Stimulated activated memory B cell treated with anti-CD40 and anti-IgM and Interleukin-4, amounts not matched to agents 10 μg/mL and 1 μg/mL and 100 μg/mL, for 72 hours (primary cell): ENCODE measurements at places on chromosomes 3 and 15.
A peak's percentile ranks its signal among the peaks of the same experiment; 100 is the strongest.

GRCh38 chr3:186360779-186361178, 1.3 kb downstream of the DGKG start:
- peaks cover 30% of the 10 kb centered on the region for H3K4me1 ChIP-seq
- peak overlapping the region; percentile 83 for H3K4me3 ChIP-seq
- no peak for ATAC-seq
- no peaks in the 10 kb centered on the region for H3K27me3 ChIP-seq

GRCh38 chr15:85950101-85950500, 129.6 kb upstream of the AGBL1 start:
- H3K4me3 ChIP-seq: no peak overlapping the region
- H3K4me1 ChIP-seq: peaks cover under 1% of the 10 kb centered on the region
- H3K36me3 ChIP-seq: no peaks in the 10 kb centered on the region
- ATAC-seq: peak; percentile 37
- no peak overlapping the region for H3K27ac ChIP-seq

DNA sequence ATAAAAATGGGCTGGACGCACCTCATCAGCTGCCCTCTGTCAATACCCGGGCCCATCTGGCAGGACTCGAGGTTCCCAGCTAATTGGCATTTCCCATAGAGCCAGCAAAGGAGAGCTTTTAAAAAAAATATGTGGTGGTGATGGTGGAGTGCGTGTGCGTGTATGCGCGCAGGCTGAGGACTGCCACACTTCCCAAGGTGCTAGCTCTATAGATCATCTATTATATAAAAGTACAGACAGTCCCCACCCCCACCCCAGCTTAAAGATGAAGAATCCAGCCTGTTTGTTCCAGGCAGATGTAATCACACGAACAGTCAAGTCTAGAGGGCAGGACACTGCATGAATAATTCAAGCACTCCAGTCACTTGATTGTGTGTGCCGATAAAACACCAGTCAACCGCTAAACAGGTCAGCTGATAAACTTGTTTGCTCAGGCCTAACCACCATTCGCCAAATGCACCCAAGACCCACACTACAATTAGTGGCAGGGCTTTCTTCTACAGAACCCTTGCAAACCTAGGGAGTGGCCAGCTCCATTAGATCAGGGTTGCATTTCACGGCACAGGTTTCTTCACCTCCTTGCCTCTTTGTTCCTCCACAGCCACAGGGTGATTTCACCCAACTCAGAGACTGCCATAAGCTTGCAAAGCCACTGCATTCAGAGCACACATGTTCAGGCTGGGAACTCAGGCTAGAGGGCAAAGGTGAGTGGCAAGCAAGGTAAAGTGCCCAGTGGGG, 5.8 kb downstream of the TLE3 start:
- peaks cover 37% of the 10 kb centered on the region for H3K36me3 ChIP-seq
- H3K27me3 ChIP-seq: no peaks in the 10 kb centered on the region
- no peak for ATAC-seq
- H3K4me1 ChIP-seq: peaks cover 88% of the 10 kb centered on the region
- no peak overlapping the region for H3K4me3 ChIP-seq

- no peaks in the 10 kb centered on the region for H3K27me3 ChIP-seq
- no peak for ATAC-seq
- H3K36me3 ChIP-seq: peaks cover 25% of the 10 kb centered on the region
Measured at GRCh38 chr3:141979050-141979671, 102.7 kb downstream of the ATP1B3 start.

- H3K36me3 ChIP-seq: no peaks in the 10 kb centered on the region
- ATAC-seq: peak; percentile 58
- H3K27ac ChIP-seq: no peak overlapping the region
- peaks cover 67% of the 10 kb centered on the region for H3K27me3 ChIP-seq
Measured at GRCh38 chr15:89017370-89018066, 70.7 kb upstream of the ABHD2 start.

GRCh38 chr15:79849789-79850188, 47.0 kb downstream of the MTHFS start:
- peaks cover 64% of the 10 kb centered on the region for H3K36me3 ChIP-seq
- no peak for ATAC-seq
- no peak overlapping the region for H3K27ac ChIP-seq
- H3K4me3 ChIP-seq: no peak overlapping the region
